Smooth muscle cell of the pulmonary artery (primary cell): ENCODE measurements at places on chromosomes 16 and 17. TPM values are rescaled to one million over a fixed set of nuclear protein-coding genes. Genes with fewer than 3 reads are reported as not detected.

Gene MARVELD3
- 0.07 TPM in 1 of 2 replicates, not detected in the other for total RNA-seq

Gene CCL14
- total RNA-seq, result not detected in 2 replicates

Gene TP53TG3B
- not detected in 2 replicates for total RNA-seq

Gene GPR142
- total RNA-seq, result 0.26 TPM in 1 of 2 replicates, not detected in the other

Gene CRYBA1
- total RNA-seq, result not detected in 2 replicates

Gene FOXL1
- 16.4 and 17.4 TPM in 2 replicates for total RNA-seq

Gene SPEM2
- not detected in 2 replicates for total RNA-seq

Gene HBQ1
- total RNA-seq, result not detected in 2 replicates

Gene KRT28
- not detected in 2 replicates for total RNA-seq

Gene BAHCC1
- 12.4 and 14.3 TPM in 2 replicates for total RNA-seq

Gene CD300LB
- not detected in 2 replicates for total RNA-seq

Gene PYDC1
- not detected in 2 replicates for total RNA-seq

Gene CNTNAP1
- total RNA-seq, result 57.2 and 112 TPM in 2 replicates

Gene MPP2
- 5.1 and 10.7 TPM in 2 replicates for total RNA-seq

Gene NACA2
- total RNA-seq, result 0.13 TPM in 1 of 2 replicates, not detected in the other
